Sigmoid colon (tissue), 7 donors: ENCODE measurements at places on chromosomes 7 and 10.
A peak's percentile ranks its signal among the peaks of the same experiment; 100 is the strongest.

DNA sequence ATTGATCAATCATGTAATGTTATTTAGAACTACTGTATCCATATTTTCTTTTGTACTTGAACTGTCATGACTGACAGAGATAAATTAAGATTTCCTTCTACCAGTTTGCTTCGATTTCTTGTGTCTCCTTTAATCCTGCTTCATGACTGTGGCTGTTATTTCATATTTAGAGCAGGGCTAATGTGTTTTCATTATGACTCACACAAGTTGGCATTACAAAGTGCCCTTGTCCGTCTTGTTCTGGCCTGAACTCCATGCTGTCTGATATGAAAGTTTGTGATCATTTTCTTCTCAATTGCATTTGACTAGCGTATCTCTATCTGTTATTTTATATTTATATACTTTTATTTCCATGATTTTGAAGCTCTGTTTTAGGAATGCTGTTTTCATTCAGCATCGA lies 344.1 kb upstream of the PRKCQ start:
- DNase-seq = no peak

DNA sequence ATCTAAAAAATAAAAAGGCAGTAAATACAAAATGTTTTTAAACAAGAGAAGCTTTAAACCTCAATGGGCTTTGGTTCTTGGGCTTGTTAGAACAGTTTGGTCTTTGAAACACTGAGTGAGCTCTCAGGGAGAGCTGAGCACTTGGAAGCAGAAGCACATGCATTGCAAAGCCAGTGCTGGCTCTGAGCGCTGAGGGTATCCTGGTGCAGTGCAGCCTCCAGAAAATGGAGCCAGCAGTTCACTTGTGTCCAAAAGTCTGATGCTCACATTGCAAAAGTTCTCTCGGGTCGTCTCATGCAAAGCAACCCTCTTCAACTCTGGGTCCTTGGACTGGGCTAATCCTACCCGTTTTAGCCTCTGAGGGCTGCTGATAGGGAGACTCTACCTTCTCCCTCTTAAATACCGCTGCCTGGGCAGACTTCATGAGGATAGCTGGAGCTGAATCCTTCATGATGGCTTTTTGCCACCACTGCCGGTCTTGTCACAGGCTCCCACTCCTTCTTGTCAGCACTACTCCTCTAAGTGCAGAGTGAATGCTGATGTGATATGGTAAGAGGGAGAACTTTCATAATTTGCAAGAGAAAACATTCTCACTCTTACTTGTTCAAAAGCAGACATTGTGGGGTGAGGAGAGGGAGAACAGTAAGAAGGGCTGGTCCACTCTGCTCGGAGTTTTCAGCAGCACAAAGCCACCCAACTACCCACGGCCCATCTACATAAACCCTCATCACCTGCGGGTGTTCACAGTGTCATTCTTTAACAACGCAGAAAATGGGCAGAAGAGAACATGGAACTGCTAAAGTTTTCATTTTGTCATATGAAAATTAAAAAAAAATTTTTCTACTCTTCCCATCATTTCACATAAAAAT lies 42.2 kb upstream of the BMPER start:
- no peak for DNase-seq

GRCh38 chr10:77661674-77662073 lies 24.1 kb upstream of the KCNMA1 start:
- no peak for DNase-seq

- no peak for DNase-seq
Observed at GRCh38 chr10:47264797-47265281, 35.2 kb upstream of the GDF10 start.

- DNase-seq = no peak
Observed at GRCh38 chr7:55073051-55073511, 54.3 kb downstream of the EGFR start.

DNA sequence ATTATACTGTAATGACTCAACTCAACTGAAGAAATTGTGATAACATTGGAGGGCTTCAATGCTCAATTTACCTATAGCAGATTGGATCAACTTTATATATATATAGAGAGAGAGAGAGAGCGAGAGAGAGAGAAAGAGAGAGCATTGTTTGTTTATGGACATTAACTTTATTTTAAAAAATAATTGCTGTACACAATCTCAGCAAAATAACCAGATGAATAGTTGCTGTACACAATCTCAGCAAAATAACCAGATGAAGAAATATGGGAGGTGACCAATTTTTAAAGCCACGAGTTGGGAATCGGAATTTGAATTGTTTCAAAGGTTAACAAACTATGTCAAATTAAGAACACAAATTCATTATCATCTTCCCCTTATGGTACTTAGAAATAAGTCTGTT lies 319.9 kb downstream of the NXPH1 start:
- no peak for DNase-seq

GRCh38 chr10:13829790-13830189 lies 243.0 kb downstream of the PRPF18 start:
- DNase-seq = no peak

GRCh38 chr7:107661081-107661864 lies 645 bp downstream of the SLC26A4 start:
- DNase-seq = peak; percentile 68

DNA sequence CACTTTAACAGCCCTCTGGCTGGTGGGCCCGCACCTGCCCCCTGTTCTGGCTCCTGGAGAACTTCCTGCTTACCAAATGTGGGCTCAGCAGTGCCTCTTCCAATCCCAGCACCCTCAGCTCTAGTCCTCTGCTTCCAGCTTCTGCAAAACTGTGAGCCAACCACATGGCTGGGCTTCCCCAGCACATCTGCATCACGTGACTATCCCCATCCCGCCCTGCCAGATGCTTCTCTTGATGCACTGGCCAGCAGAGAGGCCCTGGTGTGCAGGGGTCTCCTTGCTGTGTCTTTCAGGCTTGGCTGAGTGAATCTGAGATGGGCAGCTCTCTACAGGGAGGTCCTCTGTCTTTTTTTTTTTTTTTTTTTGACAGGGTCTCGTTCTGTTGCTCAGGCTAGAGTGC lies 43.8 kb upstream of the DMBT1 start:
- no peak for DNase-seq

- no peak for DNase-seq
Observed at GRCh38 chr7:20839987-20840386, 53.3 kb upstream of the SP8 start.

GRCh38 chr10:72015841-72016240 lies 51.6 kb downstream of the CHST3 start:
- DNase-seq = no peak

- DNase-seq = no peak
Observed at GRCh38 chr10:63681993-63682697, 160.9 kb downstream of the REEP3 start.

DNA sequence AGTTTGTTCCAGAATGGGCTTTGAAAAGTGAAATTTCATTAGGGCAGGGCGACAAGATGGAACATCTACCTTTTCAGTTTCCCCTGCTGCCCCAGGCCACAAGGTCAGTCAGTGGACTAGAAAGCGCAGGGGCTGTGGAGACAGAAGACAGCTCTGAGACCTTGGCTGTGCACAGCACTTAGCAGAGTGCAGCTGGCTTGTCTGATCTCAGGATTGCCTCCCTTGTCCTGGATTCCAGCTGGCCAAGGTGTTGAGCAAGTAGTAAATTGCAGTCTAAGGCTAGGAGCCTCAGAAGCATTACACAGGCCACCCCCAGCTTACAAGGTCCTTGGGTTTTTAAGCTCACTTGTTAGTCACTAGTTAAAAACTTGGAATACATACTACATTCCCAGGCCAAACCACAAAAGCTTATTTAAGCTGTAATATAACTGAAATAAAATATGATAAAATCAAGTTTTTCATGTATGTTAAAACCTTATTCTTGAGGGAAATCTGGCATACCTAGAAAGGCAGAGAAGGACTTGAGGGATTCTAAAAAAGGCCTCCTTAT lies 67.3 kb upstream of the NPY start:
- no peak for DNase-seq

GRCh38 chr10:113643183-113643582 lies 20.7 kb downstream of the NRAP start:
- no peak for DNase-seq

- DNase-seq = peak; percentile 91
Observed at GRCh38 chr7:131107337-131108211, 220.1 kb upstream of the MKLN1 start.
